ENCODE measurements at places on chromosomes 1 and 21.
A peak's percentile ranks its signal among the peaks of the same experiment; 100 is the strongest.

- no peak for DNase-seq
These were observed 45.6 kb downstream of the IL23R start for GRCh38 chr1:67211589-67212563.

DNA sequence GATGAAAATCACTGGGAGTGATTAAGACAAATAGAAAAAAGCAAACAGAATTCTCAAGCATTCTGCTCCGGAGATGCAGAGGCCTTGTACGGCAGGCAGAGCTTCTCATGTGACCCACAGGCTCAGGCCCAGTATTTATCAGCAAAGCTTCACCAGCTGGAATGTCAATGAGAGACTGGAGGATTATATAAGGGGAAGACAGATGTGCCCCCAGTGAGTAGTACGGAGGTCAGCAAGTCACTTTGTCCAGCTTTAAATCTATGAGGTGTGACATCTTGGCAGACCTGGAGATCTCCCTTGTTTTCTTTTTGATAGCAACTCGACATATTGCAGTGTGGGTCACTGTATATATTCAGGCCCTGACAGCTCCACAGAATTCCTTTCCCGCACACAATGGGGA lies 106.8 kb downstream of the HHIPL2 start:
- no peak for DNase-seq

- DNase-seq, result no peak
These were observed 386.4 kb upstream of the VAMP3 start for GRCh38 chr1:7384679-7385078.

DNA sequence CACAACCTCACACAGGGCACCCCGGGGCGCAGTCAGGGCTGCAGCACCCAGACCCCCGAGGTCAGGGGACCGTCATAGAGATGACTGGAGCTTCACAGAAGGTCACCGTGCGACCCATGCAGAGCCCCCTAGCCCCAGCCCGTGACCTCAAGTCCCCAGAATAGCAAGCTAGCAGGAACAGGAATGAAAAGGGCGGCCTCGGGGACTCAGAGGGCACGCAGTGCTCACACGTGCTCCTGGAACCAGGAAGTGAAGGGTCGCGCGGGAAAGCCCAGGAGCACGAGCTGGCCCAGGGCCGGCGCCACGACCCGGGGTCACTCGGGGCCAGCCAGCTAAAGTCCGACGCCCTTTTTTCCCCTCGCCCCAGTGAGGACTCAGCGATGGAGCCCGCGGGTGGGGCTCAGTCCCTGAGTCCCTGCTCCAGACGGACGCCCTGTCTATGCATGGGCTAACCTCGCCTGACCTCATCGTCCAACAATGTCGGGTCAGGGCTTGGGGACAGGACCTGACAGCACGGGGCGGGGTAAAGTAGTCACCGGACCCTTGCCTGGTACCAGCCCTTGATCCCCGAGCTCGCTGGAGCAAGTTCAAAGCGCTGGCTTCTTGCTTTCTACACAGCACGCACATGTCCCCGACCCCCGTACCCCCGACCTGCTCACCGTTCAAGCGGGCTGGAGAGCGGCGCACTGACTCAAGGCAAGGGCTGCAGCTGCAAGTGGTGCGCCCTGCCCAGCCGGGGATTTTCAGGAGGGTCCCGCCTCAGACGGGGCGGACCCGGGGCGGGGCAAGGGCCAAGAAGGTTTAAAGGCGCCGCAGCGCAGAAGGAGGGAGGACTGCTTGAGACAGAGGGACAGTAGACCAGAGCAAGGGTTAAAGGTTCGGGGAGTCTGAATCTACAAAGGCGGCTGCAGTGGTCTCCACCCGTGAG lies at the start of gene TAGLN2:
TAGLN2 (minus strand) TSS at position 717 of the 928 bp plus-strand sequence. CDS start 4,998 bp downstream, outside the sequence.
- DNase-seq, result peak; percentile 53

GRCh38 chr1:225474986-225475820 lies 47.4 kb upstream of the LBR start:
- DNase-seq, result no peak

DNA sequence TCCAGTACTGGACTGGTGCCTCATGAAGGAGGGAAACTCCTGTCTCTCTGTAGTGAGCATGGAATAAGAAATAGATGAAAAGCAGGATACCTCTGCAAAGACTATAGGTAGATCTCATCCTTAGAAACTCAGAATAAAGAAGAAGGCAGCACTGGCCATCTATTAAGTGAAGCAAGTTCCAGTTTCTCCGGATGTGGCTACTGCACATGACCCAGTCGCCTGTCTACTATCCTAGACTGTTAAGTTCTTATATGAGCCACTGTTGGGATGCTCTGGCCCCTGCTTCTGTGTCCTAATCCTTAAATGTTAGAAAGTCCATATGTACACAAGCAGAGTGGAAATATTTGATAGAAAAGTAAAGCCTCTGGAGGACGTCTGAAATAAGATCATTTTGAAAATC lies 2.2 kb downstream of the FASLG start:
- no peak for DNase-seq

GRCh38 chr1:183039985-183040447 lies 16.8 kb downstream of the LAMC1 start:
- peak; percentile 77 for DNase-seq

DNA sequence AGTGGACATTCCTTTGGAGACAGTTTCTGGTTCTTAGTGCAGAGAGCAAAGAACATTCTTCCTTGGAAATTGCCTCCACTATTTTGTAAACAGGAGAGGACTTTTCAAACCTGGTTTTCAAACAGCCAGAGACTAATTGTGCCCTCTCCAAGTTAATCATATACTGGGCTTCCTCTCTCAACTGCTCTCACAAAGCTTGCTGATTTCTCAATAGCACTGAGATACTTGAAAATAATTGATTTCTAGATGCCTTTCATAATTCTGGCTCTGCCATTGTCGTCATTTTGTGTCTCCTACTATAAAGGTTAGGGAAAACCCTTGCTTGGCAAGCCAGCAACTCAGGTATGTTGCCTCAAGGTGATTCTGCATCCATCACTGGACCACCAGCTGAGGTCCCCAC lies 56.0 kb downstream of the KCNJ15 start:
- DNase-seq, result no peak

DNA sequence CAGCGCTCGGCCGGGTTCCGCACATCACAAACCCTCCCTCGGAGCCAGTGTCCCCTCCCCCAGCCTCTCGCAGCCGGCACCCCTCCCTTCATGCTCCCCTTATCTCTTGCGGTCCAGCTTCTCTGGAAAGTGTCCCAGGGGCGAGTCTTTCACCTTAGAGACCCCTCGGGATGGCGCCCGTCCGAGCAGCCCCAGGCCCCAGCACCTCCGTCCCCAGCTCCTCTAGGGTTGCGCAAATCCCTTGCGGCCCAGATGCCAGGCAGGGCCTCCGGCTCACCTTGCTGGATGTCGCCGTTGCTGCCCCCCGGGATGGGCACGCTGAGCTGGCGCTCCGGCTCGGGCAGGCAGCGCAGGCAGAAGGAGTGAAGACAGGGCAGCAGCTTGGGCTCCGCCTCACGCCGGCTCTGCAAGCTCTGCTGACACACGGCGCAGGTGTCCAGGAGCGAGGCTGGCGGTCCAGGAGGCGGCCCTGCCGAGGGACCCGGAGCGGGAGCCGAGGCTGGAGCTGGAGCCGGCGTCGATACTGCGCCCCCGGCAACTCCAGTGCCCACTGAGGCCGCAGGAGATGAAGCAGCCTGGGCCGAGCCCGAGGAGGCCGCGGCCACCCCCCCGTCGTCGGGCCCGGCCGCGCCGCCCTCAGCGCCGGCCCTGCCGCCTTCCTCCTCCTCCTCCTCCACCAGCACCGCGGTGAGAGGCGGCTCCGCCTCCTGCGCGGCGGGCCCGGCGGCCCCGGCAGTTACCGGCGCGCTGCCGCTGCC lies 550 bp downstream of the TRIM33 start:
- DNase-seq, result no peak

- peak; percentile 76 for DNase-seq
These were observed 7.5 kb upstream of the PTPN7 start for GRCh38 chr1:202167708-202168415.

DNA sequence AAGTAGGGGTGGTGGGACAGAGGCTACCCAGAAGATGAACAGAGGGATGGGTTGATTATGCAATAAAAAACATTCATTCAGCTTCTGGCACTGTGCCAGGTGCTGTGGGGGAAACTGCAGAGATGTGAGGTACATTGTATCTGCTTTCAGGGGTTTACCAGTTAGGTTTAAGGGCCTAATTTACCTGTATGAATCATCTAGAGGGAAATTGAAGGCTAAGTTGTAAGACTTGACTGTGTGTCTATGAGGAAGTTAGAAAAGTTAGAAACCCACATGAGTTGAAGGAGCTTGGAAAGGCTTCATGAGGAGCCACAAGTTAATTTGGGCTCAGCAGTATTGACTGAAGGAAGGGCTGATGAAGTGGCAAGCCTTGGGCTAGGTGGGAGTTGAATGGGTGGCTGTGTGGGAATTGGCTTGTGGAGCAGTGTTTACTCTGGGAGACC lies 36.7 kb upstream of the APOBEC4 start:
- no peak for DNase-seq

GRCh38 chr1:234554218-234554697 lies 55.7 kb downstream of the IRF2BP2 start:
- no peak for DNase-seq

Measured in HFF-Myc (cell line).